SK-N-SH (cell line): ENCODE measurements at places on chromosomes 5 and 9.
A peak's percentile ranks its signal among the peaks of the same experiment; 100 is the strongest.

- DNase-seq = peak; percentile 50
Measured at GRCh38 chr9:72592502-72593403, 71.3 kb downstream of the TMC1 start.

DNA sequence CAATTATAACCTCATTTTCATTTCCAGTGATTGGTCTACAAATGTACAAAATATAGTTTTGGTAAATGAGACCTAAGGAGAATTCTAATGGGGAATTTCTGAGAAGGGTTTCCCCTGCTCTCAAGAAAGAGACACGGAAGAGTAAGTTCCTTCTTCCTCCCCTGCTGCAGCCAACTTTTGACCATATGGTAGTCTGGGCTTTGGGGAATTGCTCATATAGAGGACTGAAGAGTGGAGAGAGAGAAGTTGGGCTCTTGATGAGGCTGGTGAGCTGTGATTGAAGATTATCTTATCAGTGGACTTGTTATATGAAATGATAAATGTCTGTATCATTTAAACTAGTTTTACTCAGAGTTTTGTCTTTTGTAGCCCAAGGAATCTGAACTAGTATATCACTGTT is 4.3 kb upstream of the LNPEP start:
- no peak for DNase-seq

DNA sequence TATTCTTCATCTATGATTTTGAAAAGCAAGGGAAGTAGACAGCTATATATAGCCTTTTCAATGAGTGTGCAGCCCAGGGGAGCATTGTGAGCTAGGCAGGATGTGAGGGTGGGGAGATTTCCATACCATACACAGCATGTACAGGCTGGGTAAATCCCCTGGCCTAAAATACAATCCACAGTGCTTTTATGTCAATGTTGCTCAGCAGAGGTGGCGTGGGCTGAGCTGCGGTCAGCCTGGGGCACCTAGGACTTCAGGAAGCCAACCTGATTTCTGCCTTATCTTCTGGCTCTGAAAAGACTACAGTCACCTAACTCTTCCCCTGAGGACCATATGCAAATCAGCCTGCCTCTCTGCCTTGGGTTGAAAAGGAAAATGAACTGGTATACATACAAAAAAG is 6.3 kb upstream of the GARIN3 start:
- DNase-seq = no peak

DNA sequence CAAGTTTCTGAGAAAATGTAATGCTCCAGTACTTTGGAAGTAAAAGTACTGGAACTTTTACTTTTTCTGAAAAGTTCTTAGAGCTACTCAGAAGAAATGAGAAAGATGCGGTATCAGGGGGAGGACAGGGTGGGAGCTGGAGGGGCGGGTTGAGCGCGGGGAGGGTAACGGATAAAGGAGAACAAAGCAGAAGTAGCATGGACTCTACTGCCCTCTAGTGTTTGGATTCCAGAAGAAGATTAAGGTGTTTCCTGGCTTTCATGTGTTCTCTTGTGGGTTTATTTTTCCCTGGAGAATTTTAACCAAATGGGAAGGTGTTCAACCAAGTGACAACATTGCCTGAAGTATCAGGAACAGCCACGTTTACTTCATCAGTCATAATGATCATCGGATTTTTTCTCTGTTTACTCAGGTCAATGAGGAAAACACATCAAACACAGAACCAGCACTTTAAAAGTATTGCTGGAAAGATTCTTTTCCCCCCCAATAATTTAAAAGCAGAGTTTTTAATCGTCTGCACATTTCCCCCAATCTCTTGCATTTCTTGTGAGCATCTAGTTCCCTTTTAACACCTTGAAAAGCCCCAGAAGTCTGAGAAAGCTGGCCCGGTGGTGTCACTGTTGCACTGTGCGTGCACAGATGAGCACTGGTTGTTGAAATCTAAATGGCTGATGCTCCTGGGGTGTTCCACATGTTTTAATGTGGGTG is 190.6 kb downstream of the MPDZ start:
- peak; percentile 79 for DNase-seq
